ENCODE measurements at places on chromosomes 5 and 9.

GRCh38 chr9:1514250-1514649 is 464.1 kb downstream of the DMRT2 start:
- DNase-seq: no peak

DNA sequence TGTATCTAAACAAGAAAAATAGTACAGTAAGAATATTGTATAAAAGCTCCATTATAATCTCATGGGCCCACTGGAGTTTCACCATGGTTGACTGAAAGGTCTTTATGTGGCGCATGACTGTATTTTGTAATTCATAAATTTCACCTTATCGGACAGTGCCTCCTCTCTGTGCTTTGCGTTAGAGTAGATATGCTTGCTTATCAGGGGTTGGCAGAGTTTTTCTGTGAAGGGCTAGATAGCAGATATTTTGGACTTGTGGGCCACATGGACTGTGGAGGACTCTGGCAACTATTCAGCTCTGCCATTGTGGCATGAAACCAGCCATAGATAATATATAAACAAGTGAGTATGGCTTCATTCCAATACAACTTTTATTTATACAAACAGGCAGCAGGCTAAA is 23.2 kb downstream of the GAPVD1 start:
- no peak for DNase-seq

DNA sequence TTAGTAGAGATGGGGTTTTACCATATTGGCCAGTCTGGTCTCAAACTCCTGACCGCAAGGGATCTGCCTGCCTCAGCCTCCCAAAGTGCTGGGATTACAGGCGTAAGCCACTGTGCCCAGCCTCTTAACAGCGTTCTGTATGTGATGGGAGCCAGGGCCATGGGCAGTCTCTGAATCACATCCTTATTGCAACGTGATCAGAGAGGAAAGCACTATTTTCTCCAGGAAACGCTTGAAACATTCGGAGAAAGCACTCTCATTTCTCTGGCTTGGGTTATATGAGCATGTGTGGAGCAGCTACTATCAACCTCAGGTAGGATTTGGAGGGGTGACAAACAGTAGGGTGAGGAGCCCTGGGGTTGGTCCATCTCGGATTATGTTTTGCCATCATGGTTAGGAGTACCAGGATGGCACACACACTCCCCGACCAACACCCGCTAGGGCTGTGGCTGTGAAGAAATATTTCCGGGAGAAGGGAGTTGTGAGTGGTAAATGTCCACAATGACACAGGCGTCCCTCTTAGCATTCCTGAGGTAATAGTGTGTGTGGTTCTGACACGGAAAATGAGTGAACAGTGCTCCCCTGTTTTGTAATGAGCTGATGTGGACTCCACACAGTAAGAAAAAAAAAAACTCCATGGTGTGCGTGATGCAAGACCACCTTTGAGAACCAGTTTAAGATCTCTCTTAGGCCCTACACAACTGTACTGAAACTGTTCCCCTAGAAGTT is 406.2 kb upstream of the ZNF608 start:
- no peak for DNase-seq

GRCh38 chr5:58963821-58964220 is 380.9 kb downstream of the RAB3C start:
- DNase-seq: no peak

GRCh38 chr5:110031402-110032140 is 341.8 kb downstream of the MAN2A1 start:
- no peak for DNase-seq

GRCh38 chr9:108956022-108956630 is 21.9 kb downstream of the ABITRAM start:
- no peak for DNase-seq

GRCh38 chr9:41229408-41230401 is 40.6 kb upstream of the ZNG1F start:
- no peak for DNase-seq

DNA sequence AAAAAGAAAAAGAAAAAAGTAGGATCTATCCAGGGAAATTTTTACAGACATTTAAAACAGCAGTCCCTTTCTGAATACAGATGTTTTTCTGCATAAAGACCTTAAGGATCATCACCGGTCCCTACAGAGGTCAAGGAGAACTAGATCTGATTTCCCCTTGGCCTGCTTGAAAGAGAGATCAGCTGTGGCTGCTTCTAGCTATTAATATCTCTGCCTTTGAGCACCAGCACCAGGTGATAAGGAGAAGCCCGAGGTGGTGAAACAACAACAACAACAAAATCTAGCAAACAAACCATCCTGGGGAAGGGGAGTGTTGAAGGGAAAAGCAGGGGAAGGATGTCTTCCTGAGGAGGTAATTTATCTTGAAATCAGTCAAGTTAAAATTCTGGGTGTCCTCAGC is 42.1 kb downstream of the ZNF366 start:
- no peak for DNase-seq

DNA sequence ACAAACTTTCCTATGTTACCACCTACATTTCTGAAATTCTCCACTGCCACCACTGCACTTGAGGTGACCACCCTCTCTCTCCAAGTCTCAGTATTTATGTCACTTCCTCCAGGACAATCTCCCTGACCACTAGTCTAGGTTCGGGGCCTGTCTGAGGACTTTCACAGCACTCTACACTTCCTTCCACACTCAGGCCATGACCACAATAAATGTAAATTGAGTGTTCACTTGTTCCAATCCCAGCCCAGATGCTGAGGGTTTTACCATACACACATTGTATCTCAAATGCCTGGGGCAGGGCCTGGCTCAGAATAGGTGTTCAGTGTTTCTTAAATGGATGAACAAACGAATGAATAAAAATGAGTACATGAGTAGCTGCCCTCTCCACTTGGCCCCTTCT is 26.9 kb upstream of the CCNG1 start:
- DNase-seq: no peak

- DNase-seq: peak; percentile 94
Measured at GRCh38 chr9:86766912-86767311, 180.4 kb downstream of the GAS1 start.

GRCh38 chr5:60779466-60779865 is 64.6 kb downstream of the ELOVL7 start:
- DNase-seq: no peak

GRCh38 chr9:113570106-113570505 is 106.6 kb downstream of the RGS3 start:
- no peak for DNase-seq

- no peak for DNase-seq
Measured at GRCh38 chr9:69658987-69659675, 13.0 kb downstream of the APBA1 start.

- DNase-seq: peak; percentile 54
Measured at GRCh38 chr5:159021136-159021900, 78.4 kb downstream of the EBF1 start.

- DNase-seq: peak; percentile 12
Measured at GRCh38 chr9:113502427-113503034, 39.0 kb downstream of the RGS3 start.

GRCh38 chr5:35269006-35269405 is 38.7 kb upstream of the PRLR start:
- no peak for DNase-seq
